ENCODE measurements at places on chromosomes 11 and 22. TPM values are rescaled to one million over a fixed set of nuclear protein-coding genes. Genes with fewer than 3 reads are reported as not detected.

DNA sequence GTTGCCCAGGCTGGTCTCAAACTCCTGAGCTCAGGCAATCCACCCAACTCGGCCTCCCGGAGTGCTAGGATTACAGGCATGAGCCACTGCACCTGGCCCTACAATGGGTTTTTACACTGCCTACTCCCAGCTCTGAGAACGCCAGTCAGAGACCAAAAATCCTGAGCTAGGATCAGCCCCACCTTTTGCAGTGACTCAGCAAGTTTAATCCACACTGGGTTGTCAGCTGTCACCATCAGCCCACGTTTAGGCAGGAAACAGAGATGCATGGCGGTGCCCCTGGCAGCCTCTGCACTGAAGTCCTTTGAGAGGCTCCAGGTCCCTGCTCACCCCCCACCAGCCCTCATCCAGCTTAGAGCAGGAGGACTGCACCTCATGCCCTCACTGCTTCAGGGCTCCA is 117.6 kb downstream of the ARHGAP8 start:
- no peak for DNase-seq
- H3K27me3 ChIP-seq = no peaks in the 10 kb centered on the region
- no peaks in the 10 kb centered on the region for H3K4me1 ChIP-seq

GRCh38 chr22:46042786-46043185 is 65.8 kb upstream of the WNT7B start:
- peak overlapping the region; percentile 15 for H3K27ac ChIP-seq
- H3K27me3 ChIP-seq = no peaks in the 10 kb centered on the region
- H3K36me3 ChIP-seq = no peaks in the 10 kb centered on the region
- no peak overlapping the region for H3K4me3 ChIP-seq
- no peak for DNase-seq
- H3K4me1 ChIP-seq = peaks cover 42% of the 10 kb centered on the region

The OR52A1 gene
- not detected for polyA plus RNA-seq

DNA sequence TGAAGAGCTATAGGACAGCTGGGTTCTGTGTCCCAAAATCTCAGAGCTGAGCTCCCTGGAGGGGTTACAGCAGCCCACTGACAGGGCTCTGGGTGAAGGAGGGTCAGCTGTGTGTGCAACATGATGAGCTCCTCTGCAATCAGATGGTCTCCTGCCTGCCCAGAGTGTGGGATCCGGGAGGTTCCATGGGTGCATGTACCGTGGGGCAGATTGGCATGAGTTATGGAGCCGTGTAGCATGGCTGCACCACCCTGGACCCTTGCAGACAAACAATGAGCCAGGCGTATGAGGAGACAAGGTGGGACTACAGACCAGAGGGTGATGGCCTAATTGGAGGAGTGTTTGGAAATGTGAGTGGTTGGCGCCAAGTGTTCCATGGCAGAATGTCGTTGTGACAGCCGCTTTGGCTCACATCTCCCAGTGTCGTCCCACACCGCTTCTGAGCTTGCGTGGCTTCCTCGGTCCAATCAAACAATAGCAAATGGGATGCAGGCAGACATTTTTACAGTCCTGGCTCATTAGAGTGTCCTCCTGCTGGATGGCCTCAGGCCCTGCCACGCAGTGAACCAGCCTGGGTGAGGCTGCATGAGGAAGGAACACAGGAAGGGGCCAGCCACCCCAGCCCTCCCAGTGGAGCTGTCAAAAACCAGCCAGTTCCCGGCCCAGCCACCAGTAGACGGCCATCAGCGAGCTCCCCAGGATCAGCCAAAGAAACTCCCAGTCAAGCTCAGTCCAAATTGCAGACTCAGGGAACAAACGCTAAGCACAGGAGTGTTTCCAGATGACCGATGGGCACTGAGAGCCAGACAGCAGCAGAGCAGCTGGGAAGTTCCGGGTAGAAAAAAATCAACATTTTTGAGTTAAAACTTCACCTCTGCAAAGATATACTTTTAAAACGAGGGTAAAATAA is 1066.9 kb downstream of the BRD1 start:
- no peak overlapping the region for H3K27ac ChIP-seq
- H3K36me3 ChIP-seq = no peaks in the 10 kb centered on the region
- H3K4me3 ChIP-seq = no peak overlapping the region
- H3K4me1 ChIP-seq = no peaks in the 10 kb centered on the region

The MAPK8IP2 gene
- polyA plus RNA-seq = not detected

DNA sequence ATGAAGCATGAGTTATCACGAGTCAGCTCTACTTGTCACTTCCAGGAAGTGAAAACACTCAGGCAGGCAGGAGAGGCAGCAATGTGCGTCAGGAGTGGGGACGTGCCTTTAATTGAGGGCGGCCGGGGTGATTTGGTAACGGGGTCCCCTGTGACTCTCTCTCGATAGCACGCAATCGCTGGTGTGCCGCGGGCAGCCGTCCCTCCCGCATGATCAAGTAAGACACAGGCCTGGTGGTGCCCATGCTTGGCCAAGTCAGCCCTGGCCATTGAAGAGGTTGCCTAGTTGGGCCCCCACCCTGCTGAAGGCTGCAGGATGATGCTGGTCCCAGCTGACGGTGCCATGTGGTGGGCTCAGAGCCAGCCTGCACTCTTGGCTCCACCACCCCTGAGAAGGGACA is 29.7 kb downstream of the CACNG2 start:
- peaks cover 3% of the 10 kb centered on the region for H3K27me3 ChIP-seq
- no peak overlapping the region for H3K27ac ChIP-seq

GRCh38 chr11:113113801-113114704 is 152.8 kb downstream of the NCAM1 start:
- no peak for DNase-seq
- no peaks in the 10 kb centered on the region for H3K36me3 ChIP-seq
- no peak overlapping the region for H3K27ac ChIP-seq
- H3K27me3 ChIP-seq = no peaks in the 10 kb centered on the region
- H3K4me1 ChIP-seq = no peaks in the 10 kb centered on the region
- no peak overlapping the region for H3K4me3 ChIP-seq

The CRELD2 gene
- 40.2 TPM for polyA plus RNA-seq

DNA sequence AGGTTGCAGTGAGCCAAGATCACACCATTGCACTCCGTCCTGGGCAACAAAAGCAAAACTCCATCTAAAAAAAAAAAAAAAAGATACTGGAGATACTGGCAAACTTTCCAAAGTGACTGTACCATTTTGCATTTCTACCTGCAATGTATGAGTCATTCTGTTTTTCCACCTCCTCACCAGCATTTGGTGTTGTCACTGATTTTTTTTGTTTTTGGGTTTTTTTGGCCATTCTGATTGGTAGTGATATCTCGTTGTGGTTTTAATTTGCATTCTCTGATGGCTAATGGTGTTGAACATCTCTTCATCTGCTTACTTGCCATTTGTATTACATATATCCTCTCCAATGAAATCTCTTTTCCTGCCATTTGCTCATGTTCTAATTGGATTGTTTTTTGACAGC is 12.0 kb upstream of the RBX1 start:
- no peaks in the 10 kb centered on the region for H3K36me3 ChIP-seq
- H3K27me3 ChIP-seq = no peaks in the 10 kb centered on the region
- H3K27ac ChIP-seq = no peak overlapping the region
- DNase-seq = no peak
- no peaks in the 10 kb centered on the region for H3K4me1 ChIP-seq

DNA sequence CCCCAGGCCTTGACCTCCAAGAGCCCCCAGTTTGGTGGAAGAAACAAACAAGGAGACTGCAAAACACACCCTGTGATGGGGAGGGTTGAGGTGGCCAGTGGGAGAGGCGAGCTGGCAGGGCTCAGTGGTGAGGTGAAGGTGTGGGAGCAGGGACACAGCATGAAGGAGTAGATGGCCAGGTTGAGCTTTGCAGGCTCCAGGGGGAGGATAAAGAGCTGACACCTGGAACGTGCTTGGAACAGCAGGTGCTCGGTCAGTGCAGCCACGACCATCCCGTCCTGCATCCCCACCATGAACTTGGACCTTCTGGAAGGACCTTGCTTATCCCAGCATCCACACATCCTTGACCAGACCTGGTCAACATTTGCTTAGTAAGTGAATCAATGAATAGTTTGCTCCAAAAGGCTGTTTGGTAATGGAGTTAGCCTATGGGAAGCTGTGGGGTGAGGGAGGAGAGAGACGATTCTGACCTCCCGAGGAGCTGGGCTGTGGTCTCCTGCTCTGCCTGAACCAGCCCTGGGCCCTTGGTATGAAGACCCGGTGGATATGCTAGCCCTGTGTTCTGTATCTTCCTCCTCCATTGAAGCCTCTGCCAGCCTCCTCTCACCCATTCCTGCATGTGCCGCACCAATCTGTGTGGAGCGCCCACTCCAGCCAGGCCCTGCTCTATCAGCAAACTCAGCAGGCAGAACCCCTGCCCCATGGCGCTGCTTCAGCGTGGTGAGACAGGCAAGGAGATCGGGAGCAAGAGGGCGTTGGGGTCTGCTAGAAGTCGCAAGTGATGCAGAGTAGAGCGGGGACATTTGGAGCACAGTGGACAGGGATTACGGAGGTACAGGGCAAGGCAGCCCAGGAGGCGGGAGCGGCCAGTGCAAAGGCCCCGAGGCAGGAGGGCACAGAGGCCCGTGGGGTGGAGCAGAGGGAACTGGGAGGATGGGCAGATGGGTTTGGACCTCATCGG is 9.9 kb downstream of the LINC01488 start:
- H3K36me3 ChIP-seq = no peaks in the 10 kb centered on the region
- no peak overlapping the region for H3K4me3 ChIP-seq
- H3K27me3 ChIP-seq = no peaks in the 10 kb centered on the region
- DNase-seq = no peak
- H3K27ac ChIP-seq = no peak overlapping the region
- H3K4me1 ChIP-seq = no peaks in the 10 kb centered on the region

DNA sequence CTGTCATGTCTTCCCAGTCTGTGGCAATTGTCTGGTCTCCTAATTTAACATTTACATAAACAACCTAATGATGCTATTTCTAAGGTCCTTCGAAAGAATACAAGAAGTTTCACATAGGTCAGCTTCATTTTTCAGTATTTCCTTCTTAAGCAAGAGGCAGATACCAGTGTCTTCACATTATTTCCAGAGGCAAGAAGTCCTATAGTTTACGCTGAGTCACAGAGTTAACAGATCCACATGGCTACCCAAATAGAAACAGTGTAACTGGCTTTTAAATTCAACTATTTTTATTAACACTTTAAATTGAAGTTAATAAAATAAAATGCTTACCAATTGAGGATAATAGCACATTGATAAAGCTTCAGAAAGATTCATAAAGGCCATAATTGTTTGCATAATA is 10.9 kb downstream of the PRRG4 start:
- no peaks in the 10 kb centered on the region for H3K36me3 ChIP-seq
- DNase-seq = no peak
- H3K4me3 ChIP-seq = no peak overlapping the region
- H3K4me1 ChIP-seq = no peaks in the 10 kb centered on the region
- no peaks in the 10 kb centered on the region for H3K27me3 ChIP-seq

DNA sequence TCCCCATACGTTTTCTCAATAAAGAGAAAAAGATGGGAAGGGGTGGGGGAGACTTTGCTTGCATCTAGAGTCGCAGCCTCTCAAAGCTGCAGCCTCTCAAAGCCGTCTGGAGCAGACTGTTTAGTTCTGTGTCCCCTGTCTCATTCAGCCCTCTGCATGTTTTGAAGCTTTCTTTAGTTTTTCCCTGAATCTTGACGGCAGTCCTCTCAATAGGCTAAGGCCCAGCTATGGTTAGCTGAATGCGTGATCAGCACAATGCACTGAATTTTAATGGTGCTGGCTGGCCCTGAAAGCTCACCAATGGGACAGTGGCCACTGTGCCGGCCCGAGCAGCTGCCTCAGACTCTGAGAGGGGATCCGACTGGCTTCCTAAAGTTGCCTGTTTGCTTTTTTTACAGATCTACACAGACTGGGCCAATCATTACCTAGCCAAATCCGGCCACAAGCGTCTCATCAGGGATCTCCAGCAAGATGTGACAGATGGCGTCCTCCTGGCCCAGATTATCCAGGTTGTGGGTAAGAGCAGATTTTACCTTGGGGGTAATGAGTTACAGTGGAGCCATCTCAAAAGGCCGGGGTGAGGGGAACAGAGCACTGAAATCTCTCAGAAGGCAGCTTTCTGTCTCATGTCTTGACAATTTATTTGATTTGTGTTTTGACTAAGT is 119.6 kb downstream of the NAV2 start:
- DNase-seq = no peak
- H3K4me3 ChIP-seq = no peak overlapping the region
- H3K27ac ChIP-seq = no peak overlapping the region
- no peaks in the 10 kb centered on the region for H3K36me3 ChIP-seq
- H3K4me1 ChIP-seq = no peaks in the 10 kb centered on the region

The RIMBP3B gene
- 0.09 TPM for polyA plus RNA-seq

DNA sequence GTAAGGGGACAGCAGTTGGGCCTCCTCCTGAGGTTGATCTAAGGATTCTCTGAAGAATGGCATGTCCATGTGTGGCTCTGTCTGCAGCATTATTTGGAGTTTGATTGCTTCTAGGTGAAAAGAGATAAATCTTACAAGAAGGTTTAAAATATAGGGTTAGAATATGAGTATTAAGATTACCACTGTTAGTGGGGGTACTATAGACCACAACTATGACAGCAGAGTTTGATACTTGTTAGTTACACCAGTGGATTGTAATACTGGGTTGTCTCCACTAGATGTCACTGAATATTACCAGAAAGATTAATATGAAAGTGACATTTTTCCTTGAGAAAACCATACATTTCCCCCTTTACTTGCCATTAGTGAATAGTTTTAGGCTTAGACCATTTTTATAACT is 47.9 kb downstream of the ZNF280B start:
- DNase-seq = no peak
- no peaks in the 10 kb centered on the region for H3K36me3 ChIP-seq
- H3K4me3 ChIP-seq = no peak overlapping the region
- peaks cover 4% of the 10 kb centered on the region for H3K27me3 ChIP-seq

The TBX10 gene
- polyA plus RNA-seq = not detected

DNA sequence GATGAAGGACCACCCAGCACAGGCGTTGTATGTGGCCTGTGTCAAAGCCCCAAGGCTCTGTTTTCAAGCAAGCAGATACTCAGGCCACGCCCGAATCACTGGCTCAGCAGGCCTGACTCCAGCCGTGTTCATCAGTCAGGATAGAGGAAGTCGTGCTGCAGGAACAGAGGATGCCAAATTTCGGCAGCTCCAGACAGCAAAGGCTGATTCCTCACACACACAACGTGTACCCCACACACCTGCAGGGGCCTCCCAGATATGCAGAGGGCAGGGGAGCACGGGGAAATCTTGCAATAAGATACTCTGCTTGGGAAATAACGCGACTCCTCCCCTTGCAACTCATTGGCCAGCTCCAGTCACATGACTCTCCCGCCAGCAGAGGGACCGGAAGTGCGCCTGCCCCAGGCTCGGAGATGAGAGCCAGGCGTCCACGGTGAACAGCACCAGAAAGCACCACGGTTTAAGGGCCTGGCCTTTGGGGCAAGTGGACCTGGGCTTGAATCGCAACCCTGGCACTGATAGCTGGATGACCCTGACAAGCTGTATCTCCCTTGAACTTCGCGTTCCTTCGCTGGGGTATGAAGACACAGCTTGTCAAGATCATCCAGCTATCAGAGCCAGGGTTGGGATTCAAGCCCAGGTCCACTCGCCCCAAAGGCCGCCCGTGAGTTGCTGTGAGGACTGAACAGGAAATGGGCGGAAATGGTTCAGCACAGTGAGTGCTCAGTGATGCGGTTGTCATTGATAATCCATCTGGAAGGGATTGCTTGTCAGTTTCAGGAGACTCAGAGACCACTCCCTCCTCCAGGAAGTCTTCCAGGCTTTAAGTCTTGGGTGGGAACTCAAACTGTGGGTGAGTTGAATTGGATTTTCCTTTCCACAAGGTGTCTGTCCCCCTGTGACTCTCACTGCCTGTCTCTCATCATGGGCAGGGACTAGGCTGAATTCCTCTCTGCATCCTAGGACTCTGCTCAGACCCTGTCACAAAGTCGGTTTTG is 88.5 kb downstream of the MYEOV start:
- H3K4me3 ChIP-seq = no peak overlapping the region
- peak; percentile 8 for DNase-seq
- no peaks in the 10 kb centered on the region for H3K4me1 ChIP-seq
- no peaks in the 10 kb centered on the region for H3K27me3 ChIP-seq
- no peak overlapping the region for H3K27ac ChIP-seq
